ENCODE measurements at places on chromosomes 1 and 21.

- peak; percentile 27 for DNase-seq
Observed at GRCh38 chr1:160522622-160523345, at the start of gene SLAMF6. Gene SLAMF6 (minus strand): TSS chr1:160523255. CDS start chr1:160523192, 63 bp downstream.

DNA sequence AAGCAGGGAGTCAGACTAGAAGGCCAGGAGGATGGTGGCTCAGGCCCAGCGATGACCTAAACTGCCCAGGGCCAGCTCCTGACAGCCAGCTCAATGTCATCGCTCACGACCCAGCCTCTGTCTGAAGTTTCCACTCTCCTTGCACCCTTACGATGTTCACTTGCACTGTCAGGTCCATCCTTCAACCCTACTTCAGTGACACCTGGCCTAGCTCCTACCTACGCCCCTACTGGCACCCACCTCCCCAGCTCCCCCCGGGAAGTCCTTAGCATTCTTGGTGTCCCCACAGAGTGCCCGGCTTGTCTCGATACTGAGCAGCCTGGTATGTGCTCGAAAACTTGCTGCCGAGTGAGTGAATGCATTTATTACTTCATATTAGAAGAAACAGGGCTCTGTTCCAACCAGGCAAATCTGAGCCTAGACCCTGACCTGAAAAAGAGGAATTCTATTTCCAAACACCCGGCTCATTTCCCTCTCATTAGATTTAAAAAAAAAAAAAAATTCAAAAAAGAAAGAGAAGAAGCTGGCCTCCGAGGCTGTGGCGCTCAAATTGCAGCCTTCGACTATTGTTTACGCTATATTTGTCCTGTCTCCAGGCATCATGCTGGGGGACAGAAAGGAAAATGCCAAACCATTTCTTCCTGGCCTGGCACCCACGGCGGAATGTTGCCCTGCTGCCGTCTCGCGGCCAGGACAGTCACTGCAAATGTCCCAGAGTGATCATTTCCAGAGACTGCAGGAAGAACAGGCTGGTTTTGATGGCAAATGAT lies 29.8 kb upstream of the LRRC38 start:
- DNase-seq: no peak

DNA sequence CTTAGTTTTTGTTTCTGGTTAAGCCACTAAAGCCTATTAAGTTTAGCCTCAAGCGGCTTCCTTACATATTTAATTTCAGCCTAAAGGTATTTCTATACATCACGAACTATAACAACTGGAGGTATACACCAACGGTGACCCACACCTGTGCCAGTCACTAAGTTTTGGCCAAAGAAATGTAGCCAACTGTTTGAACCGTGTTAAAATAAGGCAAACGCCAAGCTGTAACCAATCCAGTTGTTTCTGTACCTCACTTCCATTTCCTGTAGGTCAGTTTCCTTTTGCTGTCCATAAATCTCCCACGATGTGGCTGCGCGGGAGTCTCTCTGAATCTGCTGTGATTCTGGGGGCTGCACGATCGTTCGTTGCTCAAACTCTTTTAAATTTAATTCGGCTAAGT lies 5.6 kb upstream of the ERO1B start:
- no peak for DNase-seq

DNA sequence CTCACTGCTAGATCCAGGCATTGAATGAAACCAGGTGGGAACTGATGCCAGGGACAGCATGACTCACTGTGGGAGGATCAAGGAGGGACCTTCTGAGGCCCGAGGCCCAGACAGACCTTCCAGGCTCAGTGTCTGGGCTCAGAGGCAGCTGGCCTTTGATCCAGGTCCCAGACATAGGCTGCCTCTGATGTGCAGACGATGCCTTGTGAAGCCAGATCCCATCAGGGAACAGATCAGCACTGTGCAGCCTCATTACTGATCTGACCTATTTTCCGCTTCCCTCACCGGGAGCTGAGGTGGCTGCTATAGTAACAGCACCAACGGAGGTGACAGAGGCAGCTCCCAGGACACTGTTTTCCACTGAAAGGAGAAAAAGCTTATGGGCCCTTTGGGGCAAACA lies 399.5 kb downstream of the MATN1 start:
- DNase-seq: no peak

GRCh38 chr1:239387304-239388158 lies 1.2 kb downstream of the CHRM3 start:
- peak; percentile 24 for DNase-seq

- no peak for DNase-seq
Observed at GRCh38 chr1:228541725-228542124, 54.5 kb downstream of the RNF187 start.

GRCh38 chr1:33378524-33378923 lies 52.4 kb downstream of the PHC2 start:
- no peak for DNase-seq

DNA sequence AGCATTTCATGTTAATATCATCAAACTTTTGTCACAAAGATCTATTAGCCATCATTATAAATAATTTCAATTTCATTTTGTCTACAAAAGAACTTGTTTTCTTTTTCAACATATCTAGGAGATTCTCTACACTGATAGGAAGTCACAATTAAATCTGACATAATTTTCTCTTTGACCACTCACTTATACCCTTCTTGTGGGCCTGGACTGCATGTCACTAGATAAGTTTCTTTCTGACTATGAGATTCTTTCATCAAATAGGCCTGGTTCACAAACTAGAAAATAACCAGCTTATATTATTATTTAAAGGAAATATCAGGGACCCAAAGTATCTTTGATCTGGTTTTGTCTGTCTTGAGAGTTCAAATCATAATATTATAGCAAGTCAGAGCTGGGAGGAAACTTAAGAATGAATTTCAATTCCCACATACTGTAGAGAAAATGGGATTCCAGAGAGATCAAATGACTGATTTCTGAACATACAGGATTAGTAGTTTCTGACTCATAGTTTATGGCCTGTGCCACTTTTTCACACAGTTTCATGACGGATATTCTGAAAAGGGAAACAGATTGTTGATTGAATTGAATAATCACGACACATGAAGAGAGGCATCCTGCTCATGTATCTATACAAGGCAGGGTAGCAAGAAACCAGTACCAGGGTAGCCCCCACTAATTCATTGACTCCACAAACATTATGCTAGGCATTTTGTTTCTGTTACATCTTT lies 355.8 kb downstream of the GPATCH2 start:
- DNase-seq: no peak

GRCh38 chr1:118322331-118322730 lies 137.3 kb upstream of the SPAG17 start:
- no peak for DNase-seq

DNA sequence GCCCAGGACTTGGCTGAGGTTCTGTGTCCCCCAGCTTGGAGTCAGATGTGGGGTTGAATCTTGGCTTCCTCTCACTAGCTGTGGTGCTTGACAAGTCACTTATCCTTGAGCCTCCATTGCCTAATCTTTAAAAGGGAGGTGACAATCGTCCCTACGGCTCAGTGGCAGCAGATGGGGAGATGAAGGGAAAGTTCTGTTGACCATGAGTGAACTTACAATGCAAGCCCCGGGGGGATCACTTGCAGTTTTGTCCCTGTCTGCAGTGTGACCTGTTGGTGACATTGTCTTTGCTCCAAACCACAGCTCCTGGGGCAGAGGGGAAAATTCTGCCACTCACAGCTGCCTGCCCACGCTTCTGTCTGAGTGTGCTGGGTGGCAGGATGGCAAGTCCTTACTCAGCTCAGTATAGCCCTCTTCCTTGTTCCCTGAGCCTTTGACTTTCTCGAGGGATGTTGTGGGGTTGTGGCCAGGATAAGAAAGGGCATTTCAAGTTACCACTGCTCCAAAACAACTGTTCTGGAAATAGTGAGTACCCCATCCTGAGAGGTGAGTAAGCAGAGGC lies 1.7 kb downstream of the PCSK9 start:
- no peak for DNase-seq

DNA sequence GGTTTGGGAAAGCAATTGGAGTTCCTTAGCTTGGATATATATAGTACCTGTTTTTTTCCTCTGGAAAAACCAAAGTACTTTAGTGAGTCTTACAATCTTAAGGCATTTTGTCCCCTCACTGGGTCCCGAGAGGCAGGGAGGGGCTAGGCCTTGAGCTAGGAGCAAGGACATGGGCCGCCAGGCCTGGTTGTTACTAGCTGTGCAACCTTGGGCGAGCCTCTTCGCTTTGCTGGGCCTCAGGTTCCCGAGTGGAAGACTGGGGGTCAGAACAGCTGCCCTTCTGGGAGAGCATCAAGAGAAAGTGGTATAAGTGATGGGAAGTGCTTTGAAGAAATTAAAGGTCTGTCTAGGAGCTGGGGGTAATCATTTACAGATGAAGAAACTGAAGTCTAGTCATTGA lies 553.2 kb downstream of the KIF26B start:
- DNase-seq: no peak

DNA sequence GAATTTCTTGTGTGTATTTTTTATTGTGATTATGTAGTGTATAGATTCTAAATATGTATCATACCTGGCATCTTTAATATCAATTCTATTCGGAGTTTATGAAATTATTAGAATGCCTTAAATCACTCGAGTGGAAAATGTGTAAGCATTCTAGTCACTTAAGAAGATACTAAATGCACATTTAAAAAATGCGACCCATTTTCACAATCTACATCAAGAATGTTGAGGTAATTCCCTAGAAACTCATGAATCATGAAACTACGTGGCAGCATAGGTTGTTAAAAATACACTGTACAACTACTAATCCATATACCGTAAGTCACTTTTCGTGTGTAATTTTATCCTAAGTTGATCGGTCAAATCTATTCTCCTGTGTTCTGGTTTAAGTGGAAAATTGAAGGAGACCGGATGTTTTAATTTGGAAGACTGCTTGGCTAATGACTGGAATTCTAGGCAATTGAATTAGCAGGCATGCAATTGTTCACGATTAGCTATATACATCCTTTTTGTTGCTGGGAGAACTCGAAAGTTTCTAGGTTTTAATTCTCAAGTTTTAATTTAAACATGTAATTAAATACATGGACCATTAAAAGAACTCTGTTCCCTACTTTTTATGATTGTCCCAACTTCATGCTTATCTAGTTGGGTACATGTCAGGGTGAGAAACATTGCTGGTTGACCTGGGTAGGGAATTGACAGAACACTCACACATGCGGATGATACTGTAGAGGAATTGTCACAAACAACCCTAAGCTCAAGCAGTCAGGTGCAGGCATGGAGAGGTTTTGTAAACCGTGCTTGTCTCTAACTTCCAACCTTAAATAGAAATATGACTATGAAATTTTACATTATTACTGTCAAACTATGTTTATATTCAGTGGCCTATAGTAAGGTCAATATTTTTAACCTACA lies 6.6 kb downstream of the ZBTB18 start:
- no peak for DNase-seq

DNA sequence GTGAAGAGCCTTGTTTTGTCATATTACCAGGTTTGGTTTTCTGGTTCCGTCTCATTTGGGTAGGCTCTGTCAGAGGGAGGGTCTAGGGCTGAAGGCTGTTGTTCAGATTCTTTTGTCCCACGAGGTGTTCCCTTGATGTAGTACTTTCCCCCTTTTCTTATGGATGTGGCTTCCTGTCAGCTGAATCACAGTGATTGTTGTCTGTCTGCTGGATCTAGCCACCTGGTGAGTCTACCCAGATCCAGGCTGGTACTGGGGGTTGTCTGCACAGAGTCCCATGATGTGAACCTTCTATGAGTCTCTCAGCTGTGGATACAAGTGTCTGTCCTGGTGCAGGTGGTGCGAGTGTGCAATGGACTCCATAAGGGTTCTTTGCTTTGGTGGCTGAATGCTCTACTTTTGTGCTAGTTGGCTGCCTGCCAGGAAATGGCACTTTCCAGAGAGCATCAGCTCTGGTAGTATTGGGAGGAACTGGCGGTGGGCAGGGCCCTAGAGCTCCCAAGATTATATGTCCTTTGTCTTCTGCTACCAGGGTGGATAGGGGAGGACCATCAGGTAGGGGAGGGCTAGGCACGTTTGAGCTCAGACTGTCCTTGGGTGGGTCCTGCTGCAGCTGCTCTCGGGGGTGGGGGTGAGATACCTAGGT lies 246.0 kb downstream of the RYR2 start:
- no peak for DNase-seq

All from Calu3 (cell line).